AG08396 (cell line): ENCODE measurements at places on chromosomes 13 and 19.

DNA sequence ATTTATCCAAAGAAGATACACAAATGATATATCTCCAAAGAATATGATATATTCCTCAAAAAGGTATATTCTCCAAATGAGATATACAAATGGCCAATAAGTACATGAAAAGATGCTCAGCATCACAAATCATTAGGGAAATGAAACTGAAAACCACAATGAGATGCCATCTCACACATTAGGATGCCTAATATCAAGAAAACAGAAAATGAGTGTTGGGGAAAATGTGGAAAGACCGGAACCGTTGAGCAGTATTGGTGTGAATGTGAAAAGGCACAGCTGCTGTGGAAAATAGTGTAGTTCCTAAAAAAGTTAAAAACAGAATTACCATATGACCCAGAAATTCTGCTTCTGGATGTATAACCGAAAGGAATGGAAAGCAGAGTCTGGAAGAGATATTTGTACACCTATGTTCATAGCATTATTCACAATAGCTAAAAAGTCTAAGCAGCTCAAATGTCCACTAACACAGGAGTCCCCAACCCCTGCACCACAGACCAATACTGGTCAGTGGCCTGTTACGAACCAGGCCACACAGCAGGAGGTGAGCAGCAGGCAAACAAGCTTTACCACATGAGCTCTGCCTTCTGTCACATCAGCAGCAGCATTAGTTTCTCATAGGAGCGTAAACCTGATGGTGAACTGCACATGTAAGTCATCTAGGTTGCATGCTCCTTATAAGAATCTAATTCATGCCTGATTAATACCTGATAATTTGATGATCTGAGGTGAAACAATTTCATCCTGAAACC, 291.9 kb downstream of the PCDH20 start:
- DNase-seq = no peak

GRCh38 chr13:26621731-26622401, 64.4 kb downstream of the WASF3 start:
- DNase-seq = no peak

GRCh38 chr13:33633701-33634545, 184.0 kb upstream of the RFC3 start:
- DNase-seq = no peak

- DNase-seq = no peak
These were observed 46.4 kb downstream of the RUBCNL start for GRCh38 chr13:46340631-46341111.

- DNase-seq = no peak
These were observed 101.9 kb upstream of the AKAP11 start for GRCh38 chr13:42170029-42170428.

DNA sequence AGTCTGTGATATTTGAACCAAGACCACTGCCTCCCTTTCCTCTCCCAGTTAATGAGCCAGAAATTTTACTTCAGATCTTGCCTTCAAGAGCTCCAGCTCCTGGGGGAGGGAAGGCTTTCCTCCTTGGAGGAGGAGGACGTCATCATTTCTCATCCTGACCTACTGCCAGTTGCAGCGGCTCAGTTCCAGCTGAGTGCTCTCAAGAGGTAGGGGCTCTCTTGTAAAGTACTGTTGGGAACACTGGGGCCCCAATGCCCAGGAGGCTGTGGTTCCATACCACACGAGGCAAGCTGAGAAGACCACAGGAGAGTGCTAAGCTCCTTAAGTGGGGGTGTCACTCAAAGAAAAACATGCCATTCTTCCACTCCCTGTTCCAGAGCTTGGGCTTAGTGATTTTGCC, 36.2 kb downstream of the METTL21C start:
- DNase-seq = no peak

GRCh38 chr13:113367020-113367560, 3.2 kb upstream of the GRTP1 start:
- no peak for DNase-seq

DNA sequence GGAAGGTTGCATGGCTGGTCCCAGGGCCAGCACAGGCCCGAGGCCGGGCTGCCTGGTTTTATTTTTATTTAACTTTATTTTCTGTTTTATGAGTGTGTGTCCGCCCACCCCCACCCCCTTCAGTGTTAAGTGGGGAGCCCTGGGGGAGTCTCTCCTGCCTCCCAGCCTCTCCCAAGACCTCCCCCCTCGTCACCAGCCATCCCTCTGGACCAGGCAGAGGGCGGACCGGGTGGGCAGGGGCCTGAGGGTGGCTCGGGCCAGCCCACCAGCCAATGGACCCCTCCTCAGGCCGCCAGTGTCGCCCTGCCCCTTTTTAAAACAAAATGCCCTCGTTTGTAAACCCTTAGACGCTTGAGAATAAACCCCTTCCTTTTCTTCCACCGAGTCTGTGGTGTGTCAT, 531 bp upstream of the TGFBR3L start:
- DNase-seq = no peak
